HFFc6 (cell line): ENCODE measurements at places on chromosomes 3 and 15.

GRCh38 chr15:101329867-101330380, 34.9 kb upstream of the SNRPA1 start:
- no peak for DNase-seq

- no peak for DNase-seq
Observed at GRCh38 chr3:113659101-113659541, 37.3 kb downstream of the USF3 start.

- no peak for DNase-seq
Observed at GRCh38 chr3:15009167-15009566, 55.9 kb downstream of the MRPS25 start.

DNA sequence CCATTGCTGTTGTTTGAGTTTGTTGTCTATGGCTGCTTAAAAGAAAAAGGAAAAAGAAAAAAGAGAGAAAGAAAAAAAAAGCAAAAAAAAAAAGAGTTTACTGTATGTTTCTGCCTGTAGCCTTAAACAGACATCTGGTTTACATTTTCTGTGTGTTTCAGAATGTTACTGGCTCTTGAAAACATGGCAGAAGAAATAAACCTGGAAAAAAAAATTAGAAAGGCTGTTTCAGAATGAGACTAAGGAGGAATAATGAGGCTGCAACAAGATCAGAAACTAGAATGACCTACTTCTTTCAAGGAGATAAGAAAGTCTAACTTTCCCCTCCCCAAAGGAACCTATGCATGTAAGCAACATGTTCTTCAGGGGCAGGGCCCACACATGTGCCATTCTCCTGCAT, 292.1 kb downstream of the DIPK2A start:
- DNase-seq, result no peak

GRCh38 chr3:161821591-161821990, 325.0 kb downstream of the OTOL1 start:
- no peak for DNase-seq

DNA sequence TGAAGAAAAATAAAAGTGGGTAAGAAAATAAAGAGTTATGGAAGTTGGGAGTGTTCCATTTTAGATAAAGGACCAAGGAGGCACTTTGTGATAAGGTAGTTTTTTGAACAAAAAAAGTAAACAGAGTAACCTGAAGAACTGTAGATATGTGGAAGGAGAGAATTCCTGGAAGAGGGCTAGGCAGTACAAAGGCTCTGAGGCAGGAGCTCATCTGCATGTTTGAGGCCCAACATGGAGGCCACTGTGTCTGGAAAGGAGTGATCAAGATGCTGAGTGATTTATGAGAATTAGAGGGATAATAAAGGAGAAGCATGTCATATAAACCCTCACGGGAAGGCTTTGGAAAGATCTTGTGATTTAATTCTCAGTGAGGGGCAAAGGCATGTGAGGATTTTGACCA, 126.5 kb downstream of the DTWD1 start:
- no peak for DNase-seq

GRCh38 chr15:59176653-59177316, 29.9 kb upstream of the LDHAL6B start:
- no peak for DNase-seq

GRCh38 chr15:47993051-47993450, 127.7 kb upstream of the SLC24A5 start:
- no peak for DNase-seq

DNA sequence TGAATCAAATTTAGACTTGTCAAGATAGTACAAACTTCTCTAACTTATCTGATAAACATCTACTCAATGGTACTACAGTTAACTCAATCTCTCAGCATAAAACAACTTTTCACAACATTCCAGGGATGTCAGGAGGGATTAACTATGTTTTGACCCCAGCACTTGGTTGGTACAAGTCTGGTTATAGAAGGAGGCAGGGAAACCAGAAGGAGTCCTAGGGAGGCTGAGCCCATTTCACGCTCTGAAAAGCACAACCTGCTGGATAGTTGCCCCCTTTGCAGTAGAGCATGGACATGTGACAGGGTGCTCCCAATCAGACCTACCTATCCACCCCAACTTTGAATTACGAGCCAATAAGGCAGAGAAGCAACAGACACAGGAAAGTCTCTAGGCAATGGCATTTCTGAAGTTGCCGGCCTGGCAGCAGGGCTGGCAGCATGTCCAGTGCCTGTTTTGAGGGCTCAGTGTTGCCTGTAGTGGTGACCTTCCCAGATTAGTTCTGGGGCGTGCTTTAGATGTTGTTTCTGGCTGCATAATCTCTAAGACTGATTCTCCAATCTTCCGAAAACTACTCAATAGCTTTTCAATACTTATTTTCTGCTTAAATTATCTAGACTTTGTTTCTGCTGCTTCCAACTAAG, 8.2 kb downstream of the ANKUB1 start:
- DNase-seq, result peak; percentile 51

DNA sequence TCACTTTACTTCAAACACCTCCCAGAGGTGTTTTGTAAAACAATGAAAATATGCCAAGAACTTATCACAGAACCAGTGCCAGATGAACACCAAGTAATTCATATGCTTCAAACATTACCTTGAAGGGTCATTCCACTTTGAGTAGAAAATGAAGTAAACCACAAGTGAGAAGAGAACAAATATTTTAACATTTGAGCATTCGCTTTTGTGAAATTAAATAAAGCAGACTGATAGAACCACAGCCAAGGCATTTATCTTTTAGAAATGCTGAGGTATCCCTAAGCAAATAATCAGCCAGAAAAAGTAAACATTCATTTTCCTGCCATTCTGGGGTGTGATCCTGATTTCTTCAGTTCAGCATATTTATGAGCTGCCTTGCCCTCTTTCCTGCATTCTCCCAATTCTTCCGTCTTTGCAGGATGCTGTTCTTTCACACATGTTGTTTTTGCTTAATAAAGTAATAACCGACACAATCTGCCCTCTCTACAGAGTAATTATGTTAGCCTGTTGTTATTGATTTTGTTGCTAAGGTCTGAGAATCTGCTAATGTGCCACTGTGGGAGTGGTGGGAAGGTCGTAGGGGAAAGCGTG, 235.6 kb upstream of the TGFBR2 start:
- peak; percentile 49 for DNase-seq

- DNase-seq, result no peak
Observed at GRCh38 chr15:81015621-81016488, 15.1 kb downstream of the TLNRD1 start.

- DNase-seq, result no peak
Observed at GRCh38 chr3:187975561-187976364, 178.2 kb upstream of the LPP start.

GRCh38 chr3:5948084-5948483, 760.6 kb downstream of the EDEM1 start:
- no peak for DNase-seq

GRCh38 chr15:78016860-78017259, 60.7 kb downstream of the TBC1D2B start:
- no peak for DNase-seq

- no peak for DNase-seq
Observed at GRCh38 chr15:69359722-69360121, 54.4 kb upstream of the KIF23 start.

GRCh38 chr3:171056528-171056927, 30.0 kb upstream of the SLC2A2 start:
- peak; percentile 69 for DNase-seq

GRCh38 chr3:143600756-143601718, 247.2 kb downstream of the SLC9A9 start:
- no peak for DNase-seq

DNA sequence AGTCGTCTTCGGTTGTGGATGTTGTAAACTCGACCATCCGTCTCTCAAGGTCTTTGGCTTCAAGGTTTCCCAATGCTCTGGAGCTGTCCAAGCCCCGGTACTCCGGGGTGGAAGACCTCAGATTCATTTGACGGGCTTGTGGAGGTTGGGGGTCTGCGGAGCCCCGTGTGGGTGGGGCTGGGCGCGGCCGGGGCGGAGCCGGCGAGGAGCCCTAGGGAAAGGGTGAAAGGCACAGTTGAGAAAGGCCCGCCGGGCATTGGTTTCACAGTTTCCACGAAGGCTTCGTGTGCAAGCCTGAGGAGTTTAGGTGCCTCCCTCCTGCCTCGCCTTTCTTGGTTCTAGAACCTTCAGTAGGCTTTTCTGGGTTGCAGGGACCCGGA, 360 bp upstream of the MGA start:
- no peak for DNase-seq

GRCh38 chr15:79617071-79617470, 184.9 kb downstream of the MINAR1 start:
- DNase-seq, result no peak

- DNase-seq, result no peak
Observed at GRCh38 chr3:129989414-129989813, 14.9 kb downstream of the TRH start.

DNA sequence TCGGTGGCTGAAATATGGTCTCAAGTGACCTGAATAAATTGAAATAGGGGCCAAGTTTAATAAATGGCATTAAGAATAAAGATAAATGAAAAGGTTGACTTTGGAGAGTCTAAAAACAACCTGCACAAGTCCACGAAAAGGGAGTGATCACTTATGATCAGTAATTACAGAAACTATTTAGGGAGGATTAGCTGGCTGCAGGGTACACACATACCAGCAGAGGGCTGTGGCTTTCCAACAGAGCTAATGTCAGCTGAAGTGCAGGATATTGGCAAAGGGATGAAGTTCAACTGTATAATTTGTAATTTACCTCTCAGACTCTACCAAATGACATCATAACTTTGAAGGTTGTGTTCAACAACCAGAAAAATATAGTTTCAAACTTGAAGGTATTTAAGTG, 86.8 kb downstream of the SYNPR start:
- no peak for DNase-seq

GRCh38 chr3:56861511-56861910, 59.8 kb upstream of the ARHGEF3 start:
- no peak for DNase-seq

- DNase-seq, result no peak
Observed at GRCh38 chr15:61171209-61171608, 57.9 kb downstream of the RORA start.

DNA sequence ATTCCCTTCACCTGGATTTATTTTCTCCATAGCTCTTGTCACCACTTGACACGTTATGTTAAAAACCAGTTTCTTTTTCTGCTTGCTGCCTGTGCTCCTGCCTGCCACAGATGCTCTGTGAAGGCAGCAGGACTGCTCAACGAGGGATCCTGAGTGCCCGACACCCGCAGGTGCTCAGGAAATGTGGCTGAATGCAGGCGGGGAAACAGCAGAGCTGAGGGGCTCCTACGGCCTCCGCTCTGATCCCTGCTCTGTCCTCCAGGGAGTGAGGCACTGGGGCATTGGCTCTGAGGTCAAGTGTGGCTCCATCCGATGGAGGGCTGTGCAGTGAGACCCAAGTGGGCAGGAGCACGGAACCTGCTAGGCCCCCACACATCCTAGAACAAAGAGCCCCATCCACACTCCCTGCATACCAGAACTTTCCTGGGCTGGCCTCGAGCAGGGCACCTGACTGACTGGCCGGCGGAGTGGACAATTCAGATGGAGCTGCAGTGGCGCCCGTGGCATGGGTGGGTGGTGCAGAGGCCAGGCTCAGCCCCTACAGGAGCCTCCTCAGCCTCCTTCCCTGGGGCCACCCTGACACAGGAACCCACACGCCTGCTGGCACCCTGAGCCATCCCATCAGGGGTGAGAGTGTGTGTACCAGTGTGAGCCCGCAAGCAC, 27.9 kb downstream of the IQSEC1 start:
- no peak for DNase-seq

GRCh38 chr3:50687127-50687751, 12.5 kb downstream of the DOCK3 start:
- DNase-seq, result no peak

GRCh38 chr3:149042789-149043386, 43.4 kb downstream of the HLTF start:
- peak; percentile 16 for DNase-seq

DNA sequence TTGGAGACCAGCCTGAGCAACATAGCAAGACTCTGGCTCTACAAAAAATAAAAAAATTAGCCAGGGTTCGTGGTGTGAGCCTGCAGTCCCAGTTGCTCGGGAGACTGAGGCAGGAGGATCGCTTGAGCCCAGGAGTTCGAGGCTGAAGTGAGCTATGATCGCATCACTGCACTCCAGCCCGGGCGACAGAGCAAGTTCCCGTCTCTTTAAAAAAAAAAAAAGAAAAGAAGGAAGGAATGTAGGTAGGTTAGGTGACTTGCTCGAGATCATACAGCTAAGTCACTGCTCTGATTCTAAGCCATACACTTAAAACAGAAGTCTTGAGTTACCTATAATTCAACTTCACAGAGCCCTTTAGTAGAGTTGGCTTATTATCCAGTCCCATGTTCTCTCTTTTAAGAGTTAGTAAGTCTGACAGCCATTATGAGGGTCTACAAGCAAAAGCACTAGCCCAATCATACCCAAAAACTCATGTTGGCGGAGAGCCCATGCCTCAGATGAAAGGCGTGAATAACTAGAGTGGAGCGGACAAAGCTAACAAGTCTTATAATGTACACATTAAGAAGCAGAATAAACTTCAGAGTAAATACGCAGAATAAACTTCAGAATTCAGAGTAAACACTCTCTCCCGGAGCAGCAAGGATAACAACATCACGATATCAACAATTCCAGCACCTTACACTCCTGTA, 768 bp downstream of the AAGAB start:
- DNase-seq, result no peak

DNA sequence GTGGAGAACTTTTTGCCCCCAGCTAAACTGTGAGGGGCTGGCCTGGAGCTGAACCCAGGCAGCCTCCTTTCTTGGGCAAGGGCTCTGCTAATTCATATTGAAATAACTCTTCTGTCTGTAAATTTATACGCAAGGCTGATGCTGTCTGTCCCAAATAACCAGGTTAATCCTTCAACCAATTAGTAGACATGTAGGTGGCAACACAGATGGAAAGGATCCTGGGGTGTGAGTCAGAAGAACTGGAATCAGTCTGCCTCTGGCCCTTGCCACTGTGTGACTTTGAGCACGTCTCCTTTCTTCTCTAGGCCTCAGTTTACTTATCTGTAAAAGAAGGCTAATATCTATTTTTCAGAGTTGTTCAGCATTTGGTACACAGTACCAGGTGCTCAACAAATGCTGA, 48.3 kb upstream of the IREB2 start:
- DNase-seq, result no peak

DNA sequence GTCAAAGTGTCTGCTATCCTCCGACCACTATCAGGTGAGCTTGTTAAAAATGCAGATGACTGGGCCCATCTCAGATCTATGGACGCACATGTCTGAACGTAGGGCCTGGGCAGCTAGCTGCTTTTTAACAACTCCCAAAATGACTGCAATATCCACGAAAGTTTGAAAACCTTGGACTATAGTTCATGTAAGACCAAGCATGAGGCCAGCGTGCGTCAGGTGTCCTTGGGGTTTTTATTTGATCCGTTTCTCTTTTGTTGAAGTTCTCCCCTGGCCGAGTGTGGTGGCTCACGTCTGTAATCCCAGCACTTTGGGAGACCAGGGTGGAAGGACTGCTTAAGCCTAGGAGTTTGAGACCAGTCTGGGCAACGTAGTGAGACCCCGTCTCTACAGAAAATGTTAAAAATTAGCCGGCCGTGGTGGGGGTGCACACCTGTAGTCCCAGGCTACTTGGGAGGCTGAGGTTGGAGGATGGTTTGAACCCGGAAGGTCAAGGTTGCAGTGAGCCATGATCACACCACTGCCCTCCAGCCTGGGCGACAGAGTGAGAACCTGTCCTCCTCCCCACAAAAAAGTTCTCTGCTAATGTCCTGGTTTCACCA, 9.5 kb downstream of the SLC51A start:
- DNase-seq, result no peak
